ENCODE measurements at places on chromosomes 16 and 17.

DNA sequence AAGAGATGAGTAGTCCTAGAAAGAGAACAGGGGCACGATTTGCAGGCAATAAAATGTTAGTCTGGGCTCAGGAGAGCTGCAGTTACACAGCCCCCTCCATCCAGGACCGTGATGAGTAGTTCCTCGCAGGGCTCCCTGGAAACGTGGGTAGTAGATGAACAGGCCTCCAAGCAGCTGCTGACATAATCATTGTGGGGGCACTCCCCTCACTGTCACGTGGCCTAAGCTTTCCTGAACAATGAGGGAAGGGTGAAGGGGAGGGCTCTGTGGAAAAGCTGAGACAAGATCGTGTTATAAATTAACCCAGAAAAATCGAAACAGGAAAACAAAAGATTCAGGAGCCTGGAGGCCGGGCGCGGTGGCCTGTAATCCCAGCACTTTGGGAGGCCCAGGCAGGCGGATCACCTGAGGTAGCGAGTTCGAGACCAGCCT, 1.3 kb upstream of the PER1 start:
- peak; percentile 47 for DNase-seq

DNA sequence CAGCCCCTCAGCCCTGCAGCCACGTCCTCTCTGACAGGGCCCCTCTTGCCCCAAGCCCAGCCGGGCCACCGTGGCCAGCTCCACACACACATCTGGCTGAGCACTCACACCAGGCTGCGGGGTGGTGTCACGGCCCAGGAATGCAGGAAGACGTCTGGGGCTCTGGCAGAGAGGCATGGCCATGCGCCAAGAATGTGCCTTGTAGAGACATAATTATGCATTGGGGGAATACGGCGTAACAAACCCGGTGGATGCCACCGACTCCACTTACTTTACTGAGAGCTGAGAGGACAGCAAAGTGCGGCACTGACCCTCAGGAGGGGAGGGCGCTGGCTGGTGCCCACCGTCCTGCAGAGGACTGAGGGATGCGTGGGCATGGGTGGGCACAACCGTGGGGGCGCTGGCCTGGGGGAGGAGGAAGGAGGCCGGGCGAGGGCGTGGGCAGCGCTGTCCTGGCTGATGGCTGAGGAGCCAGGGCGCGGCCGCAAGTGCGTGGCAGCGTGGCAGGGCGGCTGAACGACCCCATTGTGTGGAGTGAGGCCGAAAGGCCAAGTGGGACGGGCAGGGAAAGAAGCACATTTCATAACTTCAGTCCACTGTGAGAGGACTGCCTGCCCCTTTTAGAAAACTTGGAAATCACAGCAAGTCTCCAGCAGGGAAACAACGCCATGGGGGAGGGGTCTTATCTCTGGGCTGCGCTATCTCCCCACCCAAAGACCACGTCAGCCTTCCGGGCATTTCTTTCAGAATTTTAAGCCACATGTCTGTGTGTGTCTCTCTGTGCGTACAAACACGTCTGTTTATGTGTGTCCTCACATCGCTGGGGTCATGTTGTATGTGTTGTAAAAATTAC, 30.6 kb downstream of the METRNL start:
- no peak for DNase-seq

DNA sequence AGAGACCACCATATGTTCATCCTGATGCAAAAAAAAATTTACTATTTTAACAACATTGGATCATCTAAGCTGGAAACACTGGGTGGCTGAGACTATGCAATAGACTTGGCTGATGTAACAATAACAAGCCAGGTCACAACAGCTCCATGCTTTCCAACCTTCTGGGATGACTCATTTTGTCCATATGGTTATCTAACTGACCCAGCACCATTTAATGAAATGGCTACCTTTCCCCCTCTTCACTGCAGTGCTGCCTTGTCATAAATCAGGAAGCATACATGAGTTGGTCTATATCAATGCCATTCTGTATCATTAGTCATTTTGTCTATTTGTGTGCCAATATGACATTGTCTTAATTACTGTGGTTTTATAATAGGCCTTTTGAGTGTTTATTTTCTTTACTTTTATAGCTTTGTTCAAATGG, 217.6 kb upstream of the KCNJ16 start:
- no peak for DNase-seq

- DNase-seq = no peak
Measured at GRCh38 chr16:11743308-11744074, 834 bp upstream of the TXNDC11 start.

DNA sequence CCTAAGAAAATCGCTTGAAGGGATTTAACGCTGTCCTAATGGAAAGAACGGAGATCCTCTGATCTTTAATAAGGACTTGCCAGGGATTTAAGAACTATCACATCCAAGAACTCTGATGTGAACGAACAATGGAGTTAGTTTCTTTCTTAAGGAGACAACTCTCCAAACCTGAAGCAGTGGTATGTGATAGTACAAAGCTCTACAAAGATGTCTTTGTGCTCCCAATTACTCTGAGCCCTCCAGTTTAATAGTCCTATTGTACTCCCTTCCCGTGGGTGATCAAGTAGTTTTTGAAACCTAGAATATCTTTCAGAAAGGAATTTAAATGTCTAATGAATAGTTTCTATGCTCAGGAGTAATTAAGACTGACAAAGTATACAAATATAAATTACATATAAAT, 123.8 kb downstream of the FTO start:
- no peak for DNase-seq

DNA sequence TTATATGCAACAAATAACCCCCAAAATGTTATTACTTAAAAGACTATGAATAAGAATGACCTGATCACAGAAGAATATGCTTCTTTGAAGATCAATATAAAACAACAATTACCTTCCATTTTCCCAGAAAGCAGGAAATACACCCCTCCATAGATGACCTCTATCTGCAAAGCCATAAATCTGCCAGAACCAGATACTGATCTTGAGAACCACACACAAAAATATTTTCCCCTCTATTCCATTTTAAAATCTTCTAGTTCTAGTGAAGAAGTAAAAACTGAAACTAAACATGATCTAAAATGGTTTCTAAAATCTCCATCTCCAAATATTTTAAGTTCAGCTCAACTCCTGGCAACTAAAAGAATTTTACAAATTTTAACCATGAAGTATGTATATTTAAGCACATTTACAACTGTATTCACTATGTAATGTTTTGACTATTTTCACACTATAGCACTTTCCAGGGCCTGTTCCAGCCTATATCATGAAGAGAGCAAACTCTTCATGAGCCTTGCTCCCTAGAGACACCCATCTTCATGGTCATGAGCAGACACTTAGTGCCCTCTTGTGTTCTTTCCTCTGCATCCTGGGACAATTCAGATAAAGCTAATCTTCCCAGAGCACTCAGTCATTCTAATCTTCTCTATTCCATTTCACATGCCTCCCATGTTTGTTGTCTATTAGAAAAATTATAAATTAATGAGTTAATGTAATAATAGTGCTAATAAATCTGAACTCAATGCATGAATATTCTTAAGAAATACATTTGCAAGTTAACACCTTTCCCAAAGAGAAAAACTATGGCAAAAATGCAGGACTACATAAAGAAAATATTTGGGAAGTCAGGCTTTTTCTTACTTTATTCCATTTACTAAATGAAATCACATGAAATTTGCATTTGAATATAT, 87.0 kb downstream of the HELZ start:
- peak; percentile 35 for DNase-seq

DNA sequence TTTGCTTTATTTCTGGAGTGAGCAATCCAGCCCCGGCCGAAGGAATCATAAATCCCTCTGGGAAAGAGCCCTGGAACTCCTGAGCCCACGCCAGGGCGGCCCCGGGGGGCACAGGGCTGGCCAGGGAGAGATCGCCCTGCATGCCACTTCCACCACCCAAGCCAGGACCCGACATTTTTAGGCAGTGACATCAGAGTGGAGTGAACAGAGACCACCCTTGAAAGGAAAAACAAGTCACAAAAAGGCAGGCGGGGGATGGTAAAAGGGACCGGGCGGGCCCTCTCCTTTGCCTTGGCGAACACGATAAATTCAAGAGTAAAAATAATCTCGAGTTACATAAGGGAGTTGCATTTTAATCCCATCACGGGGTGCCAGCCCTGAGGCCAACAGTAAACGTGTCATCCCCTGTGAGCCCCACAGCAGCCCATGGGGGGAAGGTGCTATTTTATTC, 284.1 kb downstream of the C16orf95 start:
- DNase-seq = peak; percentile 44
